ENCODE measurements at places on chromosomes 4 and X.

DNA sequence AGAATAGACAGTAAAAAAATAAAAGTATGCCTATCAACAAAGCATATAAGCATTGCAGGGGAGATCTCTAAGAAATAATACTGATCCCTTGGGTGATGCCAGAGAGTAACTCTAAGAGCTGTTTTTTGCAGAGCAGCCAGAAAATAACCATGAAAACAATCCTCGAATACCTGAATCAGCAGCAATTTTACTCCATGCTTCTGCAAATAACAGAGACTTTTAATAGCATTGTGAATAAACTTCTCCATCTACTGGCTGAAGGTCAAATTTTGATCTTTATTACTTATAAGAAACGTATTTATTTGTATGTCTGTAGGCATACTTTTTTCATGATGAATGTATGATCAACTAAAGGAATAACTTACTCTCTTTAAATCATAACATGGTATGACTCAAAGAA lies 334.5 kb downstream of the GALNTL6 start:
- DNase-seq: no peak

- no peak for DNase-seq
These were observed 1.7 kb downstream of the PDE5A start for GRCh38 chr4:119626943-119627266.

GRCh38 chr4:84479663-84480062 lies 19.4 kb downstream of the NKX6-1 start:
- DNase-seq: no peak

DNA sequence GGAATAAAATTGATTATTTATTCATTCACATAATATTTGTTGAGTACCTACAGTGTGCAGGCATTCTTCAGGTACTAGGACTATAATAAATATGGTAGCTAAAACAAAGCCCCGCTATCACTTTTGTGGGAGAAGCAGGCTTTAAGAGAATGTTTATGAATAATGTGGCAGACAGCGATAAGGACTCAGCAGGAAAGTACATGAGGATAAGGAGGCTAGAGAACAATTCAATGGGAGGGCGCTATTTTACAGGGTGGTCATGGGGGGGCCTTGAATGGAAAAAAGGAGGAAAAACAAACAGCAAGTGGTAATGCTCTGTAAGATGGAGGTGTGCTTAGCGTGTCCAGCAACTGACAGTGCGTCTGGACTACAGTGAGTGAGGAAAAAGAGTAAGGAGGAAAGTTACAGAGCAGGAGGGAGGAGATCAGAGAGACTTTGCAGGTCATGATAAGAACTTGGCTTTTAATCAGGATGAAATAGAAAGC lies 264.2 kb upstream of the ETNPPL start:
- no peak for DNase-seq

DNA sequence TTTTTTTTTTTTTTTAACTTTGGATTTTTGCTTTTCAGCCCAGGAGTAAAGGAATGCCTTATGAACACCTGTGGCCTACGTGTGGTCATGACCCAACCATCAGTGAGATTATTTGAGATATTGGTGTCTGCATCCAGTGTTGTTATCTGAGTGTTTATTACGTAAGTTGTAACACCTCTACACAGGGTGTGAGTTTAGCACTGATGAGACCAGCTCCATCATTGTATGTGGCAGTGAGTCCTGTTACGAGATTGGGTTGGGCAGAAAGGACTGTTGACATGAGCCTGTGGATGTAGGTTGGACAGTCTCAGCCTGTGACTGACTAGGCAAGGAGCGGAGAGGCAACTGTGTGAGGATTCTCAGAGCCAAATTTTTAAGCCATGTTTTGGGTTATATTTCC lies 179.0 kb downstream of the PTTG2 start:
- no peak for DNase-seq

- peak; percentile 10 for DNase-seq
These were observed 36.0 kb upstream of the SPANXC start for GRCh38 chrX:141278306-141278705.

GRCh38 chrX:126342859-126343258 lies 176.8 kb upstream of the DCAF12L2 start:
- DNase-seq: no peak

GRCh38 chr4:123104310-123105025 lies 182.1 kb upstream of the NUDT6 start:
- DNase-seq: no peak

GRCh38 chr4:2797545-2798305 lies 4.8 kb downstream of the SH3BP2 start:
- DNase-seq: peak; percentile 48

DNA sequence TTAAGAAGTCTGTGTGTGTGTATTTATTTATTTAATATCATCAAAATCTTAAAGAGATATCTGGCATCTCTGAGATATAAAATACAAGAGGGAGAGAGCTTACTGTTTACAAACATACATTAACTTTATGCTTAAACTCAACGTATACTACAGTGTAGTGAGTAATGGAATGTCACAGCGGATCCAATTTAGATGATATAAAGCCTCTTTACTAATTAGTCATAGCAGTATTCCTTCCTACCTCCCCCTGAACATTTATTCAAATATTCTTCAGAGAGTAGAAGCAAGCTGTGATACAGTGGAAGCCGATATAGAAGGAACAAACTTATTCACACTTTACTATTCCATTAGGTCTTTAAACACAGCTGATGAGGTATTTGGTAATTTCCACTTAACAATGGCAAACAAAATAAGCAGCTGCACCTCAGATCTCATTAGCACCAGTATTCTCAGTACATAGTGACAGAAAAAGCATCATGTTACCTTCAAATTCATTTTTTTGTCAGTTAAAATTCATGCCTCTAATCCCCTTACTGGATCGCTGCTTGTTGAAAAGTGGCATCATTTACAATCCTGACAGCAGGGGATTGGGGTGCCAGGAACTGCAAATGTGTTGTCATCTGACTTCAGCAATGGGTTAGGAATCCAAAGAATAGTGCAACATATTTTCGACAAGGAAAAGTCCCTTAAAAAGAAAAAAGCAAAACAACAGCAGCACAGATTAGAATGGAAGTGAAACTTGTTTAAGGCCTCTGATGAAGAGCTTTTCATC lies 658.7 kb upstream of the EPHA5 start:
- DNase-seq: no peak

DNA sequence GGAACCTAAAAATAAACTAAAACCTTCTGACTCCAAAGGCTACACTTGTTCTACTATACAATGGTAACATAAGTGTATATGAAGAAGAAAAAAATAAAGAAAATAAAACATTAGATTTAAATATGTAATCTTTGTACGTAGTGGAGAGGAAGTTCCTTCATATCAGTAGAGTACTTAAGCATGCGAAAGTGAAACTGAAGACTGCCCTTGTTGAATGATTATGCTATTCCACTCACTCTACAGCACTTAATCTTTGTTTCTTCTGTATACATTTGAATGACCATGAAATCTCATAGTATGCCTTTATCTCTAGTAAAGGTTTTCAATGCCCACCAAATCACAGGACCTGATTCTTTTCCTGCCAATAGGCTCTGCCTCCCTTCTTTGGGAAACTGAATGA lies 78.9 kb downstream of the NDST3 start:
- DNase-seq: peak; percentile 2

GRCh38 chr4:28391877-28392276 lies 1531.2 kb downstream of the STIM2 start:
- no peak for DNase-seq
